Lower lobe of right lung (tissue), 2 donors: ENCODE measurements at places on chromosomes 11 and 22.
A peak's percentile ranks its signal among the peaks of the same experiment; 100 is the strongest.

GRCh38 chr11:27971171-27971570, 136.8 kb downstream of the KIF18A start:
- DNase-seq = no peak

GRCh38 chr22:29855611-29856181, 17.6 kb upstream of the ASCC2 start:
- no peak for DNase-seq

GRCh38 chr22:37368058-37368457, 59.2 kb downstream of the ELFN2 start:
- no peak for DNase-seq

DNA sequence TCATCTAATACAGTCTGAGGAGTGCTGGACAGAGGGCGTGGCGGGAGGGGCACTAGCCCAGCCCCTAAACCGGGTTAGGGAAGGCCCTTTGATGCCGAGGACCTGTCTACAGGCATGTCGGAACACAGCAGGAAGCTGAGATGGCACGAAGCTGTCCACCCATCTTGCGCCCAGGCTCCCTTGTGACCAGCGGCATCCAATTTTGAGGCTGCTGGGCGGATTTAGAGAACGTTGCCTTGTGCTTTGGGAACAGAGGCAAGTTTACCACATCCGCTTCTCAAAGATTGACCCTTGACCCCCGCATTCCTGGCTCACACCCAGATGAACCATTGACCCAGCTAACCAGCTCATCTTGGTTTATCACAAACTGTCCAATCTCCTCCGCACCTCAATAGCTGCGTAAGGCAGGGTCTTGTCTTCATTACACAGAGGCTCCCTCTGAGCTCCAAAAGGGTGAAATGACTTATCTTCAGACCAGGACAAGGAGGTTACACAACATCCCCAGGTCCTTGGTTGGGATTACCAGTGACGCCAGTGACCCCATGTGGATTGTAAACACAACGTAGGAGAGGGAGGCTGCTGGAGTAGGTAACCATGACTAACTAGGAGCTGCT, 4.5 kb downstream of the FAM83F start:
- DNase-seq = no peak

- no peak for DNase-seq
Observed at GRCh38 chr11:2294926-2295290, 6.8 kb downstream of the C11orf21 start.

DNA sequence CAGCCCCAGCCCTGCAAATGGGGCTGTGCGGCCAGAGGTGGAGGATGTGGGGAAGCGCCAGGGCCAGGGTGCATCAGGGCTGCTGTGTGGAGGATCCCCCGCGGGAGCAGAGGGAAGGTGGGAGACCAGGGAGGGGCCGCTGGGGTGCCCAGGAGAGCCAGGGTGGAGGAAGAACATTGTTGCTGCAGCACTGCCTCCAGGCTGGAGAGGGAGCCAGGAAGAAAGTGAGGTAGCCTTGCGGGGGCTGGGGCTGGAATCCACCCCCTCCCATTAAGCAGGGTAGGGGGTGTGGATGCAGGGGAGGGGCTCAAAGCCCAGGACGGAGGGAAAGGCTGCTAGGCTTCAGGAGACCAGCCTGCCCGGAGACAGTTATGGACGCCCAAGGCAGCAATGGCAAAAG, 15.0 kb downstream of the CABP7 start:
- DNase-seq = no peak

- DNase-seq = no peak
Observed at GRCh38 chr22:31436132-31436531, 36.7 kb downstream of the DRG1 start.

GRCh38 chr11:86743223-86744118, 56.9 kb upstream of the PRSS23 start:
- no peak for DNase-seq

DNA sequence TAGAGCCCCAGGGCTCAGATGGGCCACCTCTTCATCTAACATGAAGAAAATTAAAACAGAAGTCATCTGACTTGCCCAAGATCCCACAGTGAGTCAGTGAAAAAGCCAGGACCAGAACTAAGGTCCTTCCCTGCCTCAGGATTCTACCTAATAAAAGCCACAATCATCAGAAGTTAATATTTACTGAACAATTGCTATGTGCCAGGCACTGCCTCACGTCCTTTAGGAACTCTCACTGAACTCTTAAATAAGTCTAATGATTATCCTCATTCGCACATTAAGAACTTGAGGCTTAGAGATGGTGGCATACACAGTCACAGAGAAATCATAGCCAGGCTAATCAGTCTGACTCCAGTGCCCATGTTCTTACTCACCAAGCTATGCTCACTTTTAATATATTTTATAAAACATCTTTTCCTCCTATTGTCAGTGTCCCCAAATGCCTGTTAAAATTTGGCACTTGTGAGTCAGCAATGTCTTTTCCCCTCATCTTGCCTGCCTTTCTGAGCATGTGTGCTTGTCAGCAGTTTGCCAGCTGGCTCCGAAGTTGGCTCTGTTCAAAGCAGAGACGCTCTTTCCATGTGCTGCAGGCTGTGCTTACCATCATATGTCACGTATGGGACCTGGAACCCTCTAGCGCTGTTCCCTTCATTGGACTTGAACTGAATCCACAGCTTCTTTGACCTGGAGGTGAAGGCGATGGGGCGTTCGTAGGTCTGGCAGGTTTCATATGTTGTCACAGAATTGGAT, 21.5 kb upstream of the NRIP3 start:
- no peak for DNase-seq

DNA sequence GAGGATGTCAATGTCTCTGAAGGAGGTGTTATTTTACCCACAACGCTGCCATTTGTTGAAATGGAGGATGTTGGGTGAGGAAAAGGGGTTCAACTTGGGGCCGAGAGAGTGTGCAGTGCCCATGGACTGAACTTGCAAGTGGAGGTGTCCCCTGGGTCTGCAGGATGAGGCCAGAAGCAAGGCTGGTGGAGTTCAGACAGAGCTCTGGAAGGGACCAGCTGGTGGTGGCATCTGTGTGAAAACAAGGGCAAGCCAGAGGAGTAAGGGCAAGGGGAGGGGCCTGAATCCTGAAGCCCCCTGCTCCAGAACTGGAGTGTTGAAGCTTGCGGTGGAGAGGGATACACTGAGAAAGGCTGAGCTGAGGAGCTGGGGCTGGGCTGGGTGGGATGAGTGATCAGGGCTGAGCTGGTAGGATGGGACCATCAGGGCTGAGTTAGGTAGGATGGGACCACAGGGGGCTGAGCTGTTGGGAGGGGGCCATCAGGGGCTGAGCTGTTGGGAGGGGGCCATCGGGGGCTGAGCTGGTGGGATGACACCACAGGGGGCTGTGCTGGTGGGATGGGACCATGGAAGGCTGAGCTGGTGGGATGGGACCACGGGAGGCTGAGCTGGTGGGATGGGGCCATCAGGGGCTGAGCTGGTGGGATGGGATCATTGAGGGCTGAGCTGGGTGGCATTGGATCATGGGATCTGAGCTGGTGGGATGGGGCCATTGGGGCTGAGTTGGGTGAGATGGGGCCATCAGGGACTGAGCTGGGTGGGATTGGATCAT, 13.4 kb upstream of the CTSD start:
- DNase-seq = no peak

GRCh38 chr22:45445031-45445710, 31.7 kb downstream of the RIBC2 start:
- no peak for DNase-seq

DNA sequence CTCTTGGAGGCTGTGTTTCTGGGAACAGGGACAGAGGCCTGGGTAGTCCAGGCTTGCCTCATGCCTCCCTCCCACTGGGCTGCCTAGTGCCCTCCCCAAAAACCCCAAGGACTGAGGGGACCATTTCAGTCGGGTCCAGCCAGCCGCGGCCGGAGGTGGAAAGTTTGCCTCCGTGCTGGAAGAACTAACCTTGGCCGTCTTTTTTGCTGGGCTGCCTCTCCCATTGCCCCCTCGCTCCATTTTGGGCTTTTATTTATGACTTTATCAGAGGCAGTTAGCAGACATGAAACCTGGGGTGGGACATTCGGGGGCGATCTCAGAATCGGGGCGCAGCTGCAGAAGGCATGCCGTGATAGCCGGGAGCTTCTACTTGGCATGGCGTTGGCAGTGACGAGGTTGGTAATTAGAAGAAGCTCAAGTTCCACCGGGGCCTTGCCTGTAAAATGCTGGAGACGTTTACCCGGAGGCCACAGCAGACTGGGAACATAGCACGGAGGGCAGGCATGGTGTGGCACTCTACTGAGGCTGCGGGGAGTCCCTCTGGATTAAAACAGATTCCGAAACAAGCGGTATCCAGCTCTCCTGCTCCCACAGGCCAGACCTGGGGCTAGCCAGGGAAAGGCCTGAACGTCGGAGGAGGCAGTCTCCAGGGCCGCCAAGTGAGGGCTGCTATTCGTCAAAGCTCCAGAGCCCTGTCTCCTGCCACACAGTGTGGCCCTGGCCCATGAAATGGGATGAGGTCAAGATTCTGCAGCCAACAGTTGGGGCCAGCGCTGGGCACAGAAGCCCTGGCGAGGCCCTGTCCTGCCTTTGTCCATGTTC, 76.4 kb upstream of the PPARA start:
- DNase-seq = peak; percentile 53

- DNase-seq = no peak
Observed at GRCh38 chr11:45453721-45454120, 167.6 kb upstream of the SYT13 start.

GRCh38 chr11:31464436-31464835, 45.0 kb downstream of the IMMP1L start:
- DNase-seq = no peak

DNA sequence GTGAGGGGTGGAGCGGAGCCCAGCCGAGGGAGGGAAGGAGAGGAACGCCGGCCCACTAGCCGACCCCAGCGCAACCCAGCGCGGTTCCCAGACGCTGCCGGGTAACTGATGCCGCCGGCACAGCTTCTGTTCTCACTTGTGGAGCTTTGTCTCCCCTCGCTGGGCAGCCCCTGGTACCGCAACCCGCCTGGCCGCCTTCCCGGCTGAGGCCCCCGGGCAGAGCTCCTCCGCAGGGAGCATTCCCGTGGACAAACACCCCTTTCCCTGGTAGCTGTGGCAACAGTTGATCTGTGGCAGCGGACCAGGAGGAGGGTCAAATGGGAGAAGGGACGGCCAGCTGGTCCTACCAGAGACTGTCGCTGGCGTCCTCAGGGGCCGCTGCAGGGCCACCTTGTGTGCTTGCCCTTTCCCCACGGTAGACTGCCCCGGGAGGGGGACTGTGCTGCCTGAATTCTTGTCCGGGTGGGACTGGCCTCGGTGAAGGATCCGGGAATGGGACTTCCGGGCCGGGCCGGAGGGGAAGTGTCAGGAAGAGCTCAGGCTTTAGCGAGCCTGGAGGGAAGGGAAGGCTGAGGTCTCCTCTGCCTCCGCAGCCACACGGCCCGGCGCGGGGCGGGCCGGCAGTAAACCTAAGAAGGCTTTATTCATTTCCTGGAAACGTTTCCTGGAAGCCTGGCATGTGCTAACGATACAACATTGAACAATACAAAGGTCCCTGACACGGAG, 468.0 kb downstream of the OPCML start:
- peak; percentile 69 for DNase-seq

DNA sequence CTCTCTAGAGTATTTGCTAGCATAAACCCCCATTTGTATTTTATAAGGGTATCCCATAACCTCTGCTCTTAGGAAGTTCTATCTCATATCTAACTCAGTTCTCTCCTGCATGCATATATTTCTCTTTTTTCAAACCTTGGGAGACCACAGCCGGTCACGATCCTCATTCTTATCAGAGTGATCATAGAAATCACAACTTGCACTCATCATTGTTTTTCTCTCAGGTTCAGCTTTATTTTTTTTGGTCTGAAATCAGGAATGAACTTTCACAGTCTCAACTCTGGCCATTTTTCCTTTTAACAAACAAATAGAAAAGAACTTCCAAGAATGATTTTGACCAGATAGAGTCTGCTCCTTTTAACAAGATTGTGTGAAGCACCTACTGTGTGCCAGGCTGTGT, 98.6 kb upstream of the BLID start:
- no peak for DNase-seq

- no peak for DNase-seq
Observed at GRCh38 chr11:102757823-102758549, 22.4 kb downstream of the MMP10 start.

DNA sequence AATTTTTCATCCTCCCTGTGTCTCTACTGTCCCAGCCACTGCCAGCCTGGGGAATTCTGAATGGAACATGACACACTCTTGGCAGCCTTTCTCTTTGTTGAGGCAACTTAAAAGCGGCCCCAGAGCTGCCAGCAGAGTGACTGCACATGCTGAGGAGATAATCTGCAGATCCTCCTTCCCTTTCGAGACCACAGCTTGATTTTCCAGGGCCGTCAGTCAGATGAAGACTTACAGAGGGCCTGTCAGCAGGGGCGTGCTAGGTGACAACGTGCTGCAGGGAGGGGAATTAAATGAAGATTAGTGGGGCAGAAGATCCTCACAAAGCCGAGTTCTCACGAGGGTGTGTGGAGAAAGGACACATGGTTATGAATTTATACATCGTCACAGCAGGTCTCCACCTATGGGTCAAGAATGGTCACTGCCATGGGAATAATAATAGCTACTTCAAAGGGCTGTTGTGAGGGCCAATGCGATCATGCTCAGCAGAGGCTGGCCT, 193.5 kb upstream of the PITPNB start:
- peak; percentile 52 for DNase-seq

DNA sequence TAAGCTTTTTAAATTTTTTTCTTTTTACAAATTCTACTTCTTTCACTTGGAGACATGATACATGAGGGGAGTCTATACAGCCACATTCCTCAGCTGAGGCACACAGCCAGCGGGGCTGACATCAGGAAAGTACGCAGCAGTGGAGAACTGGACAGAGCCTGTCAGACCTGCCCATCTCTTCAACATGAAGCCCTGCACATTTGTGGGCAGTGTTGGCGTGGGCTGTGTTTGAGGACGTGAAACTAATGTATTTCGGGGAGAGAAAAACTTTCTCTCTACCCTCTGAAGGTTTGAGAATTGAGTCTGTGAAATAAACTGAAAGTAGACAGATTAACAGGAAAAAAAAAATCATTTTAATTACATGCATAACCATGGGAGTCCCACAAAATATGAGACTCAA, 84.8 kb upstream of the HTATIP2 start:
- no peak for DNase-seq

DNA sequence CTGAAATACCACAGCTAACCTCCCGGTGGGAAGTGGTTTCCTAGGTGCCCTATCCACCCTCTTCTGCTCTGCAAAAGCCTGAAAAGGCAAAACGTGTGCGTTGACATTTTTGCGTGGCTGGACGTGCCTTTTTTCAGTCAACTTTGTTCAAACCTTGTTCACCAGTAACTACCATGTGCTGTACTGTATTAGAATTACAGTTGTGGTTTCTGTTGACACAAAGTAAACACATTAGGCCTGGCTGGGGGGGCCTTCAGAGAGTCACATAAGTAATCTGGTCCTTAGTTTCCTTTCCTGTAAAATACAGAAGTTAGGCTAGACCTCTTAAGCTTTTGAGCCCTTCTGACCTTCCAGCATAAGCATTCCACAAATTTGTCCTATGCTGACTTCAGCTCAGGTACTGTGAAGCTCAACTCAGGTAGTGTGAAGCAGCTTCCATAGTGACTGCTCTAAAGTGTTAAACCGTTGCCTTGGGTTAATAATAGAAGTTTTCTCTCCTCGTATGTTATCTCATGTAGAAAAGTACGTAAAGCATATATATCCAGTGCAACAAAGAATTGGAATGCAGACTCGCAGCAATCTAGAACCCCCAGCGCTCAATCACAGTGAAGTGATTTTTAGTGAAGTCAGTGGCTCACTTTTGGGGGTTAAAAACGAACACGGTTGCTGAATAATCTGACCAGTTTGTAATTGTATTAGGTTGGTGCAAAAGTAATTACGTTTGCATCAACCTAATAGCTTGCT, 1.8 kb downstream of the EWSR1 start:
- no peak for DNase-seq
